ENCODE measurements at places on chromosomes 11 and 22.
A peak's percentile ranks its signal among the peaks of the same experiment; 100 is the strongest.

DNA sequence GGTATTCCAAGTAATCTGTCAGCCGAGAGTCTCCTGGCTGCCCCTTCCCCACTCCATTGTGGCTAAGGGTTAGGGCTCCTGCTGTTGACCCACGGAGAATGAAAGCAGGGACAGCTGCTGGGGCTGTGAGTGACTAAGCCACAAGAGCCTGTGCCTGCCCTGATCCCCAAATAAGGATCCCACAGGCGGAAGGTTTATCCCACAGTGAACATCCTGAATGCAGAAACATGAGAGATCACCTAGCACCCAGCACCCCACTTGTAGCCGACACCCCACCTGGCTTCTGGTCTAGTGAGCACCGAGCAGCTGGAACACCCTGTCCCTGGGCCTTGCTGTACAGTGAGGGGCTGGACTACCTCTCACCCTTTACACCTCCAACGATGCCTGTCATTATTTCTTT is 117.7 kb upstream of the LMO1 start:
- no peak for DNase-seq

GRCh38 chr11:95301474-95301873 is 70.5 kb upstream of the SESN3 start:
- DNase-seq, result no peak

DNA sequence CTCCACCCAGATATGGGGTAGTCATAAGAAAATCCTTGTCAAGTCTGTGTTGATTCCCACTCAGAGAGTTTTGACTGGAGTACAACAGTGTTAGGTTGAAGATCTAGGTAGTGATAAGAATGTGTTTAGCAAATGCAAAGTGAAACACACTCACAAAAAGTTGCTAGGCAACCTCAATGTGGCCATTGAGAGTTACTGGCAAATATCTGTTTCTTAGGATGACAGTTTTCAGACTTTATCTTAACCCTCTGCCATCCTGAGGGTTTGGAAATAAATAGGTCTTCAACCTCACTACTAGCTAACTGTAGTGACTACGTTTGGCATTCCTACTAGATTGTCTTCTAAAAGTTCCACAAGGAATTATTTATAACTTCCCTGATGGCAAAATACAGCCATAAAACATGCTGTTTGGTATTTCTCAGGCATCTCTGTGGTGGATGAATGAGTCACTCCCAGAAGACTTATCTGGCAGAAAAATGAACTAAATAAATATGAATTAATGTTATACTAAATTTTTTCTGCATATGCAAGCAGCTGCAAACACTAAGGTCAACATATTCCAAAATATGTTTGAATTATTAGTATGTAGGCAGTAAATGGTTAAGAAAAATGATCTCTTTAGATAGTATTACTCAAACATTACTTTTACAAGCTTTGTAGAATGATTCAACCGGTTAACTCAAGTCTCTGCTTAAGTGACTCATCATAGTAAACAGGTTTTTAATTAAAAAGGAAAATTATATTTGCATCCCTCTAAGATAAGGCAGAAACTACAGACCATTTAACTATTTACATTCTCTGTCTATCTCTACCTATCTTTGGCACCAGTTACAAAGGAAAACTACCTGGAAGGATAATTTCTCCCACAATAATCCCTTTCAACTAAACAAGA is 17.1 kb upstream of the SYTL2 start:
- DNase-seq, result peak; percentile 96

DNA sequence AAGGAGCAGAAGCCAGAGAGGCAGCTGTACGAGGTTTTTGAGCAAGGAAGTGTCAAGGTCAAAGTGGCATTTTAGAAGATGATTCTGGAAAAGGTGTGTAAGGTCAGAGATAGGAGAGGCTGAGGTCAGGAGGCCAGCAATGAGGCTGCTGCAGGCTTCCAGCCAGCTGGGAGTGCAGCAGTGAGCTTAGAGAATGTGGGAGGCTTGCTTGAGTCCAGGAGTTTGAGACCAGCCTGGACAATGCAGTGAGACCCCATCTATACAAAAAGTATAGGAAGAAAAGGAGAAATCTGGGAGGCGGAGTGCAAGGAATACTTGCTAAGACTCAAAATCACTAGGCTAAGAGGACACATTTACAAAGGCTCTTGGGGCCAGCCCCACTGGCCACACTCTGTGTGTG is 96.5 kb downstream of the GRIK4 start:
- DNase-seq, result no peak

DNA sequence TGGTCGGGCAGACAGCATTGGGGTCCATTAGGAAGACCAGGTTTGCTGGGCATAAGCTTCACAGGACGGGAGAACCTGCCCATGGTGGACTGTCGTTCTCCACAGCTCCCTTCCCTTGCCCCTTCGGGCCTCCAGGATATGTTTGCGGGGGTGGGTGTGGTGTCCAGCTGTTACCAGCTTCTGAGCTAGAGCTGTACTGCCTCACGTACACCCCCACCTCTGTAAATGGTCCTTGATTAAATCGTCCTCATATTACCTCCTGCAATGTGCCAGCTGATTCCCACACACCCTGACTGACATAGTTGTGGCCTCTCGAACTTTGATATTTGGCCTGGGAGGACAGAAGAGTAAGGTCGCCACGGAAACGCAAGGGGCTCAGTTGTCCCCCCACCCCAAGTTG is 16.2 kb upstream of the BCR start:
- DNase-seq, result no peak

GRCh38 chr22:43625242-43625641 is 186.9 kb downstream of the EFCAB6 start:
- DNase-seq, result no peak

DNA sequence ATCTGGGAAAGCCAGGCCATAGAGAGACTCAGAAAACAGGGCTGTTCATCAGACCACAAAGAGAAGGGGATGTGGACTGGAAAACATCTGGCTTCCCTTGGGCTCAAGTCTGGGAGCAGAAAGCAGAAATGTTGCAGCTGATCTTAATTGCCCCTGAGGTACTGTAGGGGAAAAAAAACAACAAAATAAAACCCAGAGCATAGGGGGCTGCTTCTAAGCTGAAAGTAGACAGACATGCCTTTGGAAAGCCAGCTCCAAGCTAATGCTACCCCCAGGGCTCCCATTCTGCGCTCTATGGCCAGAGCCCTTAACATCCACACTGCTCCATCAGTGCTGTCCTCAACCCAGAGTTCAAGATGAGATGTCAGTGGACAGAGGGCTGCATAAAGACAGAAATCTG is 2.0 kb upstream of the PACSIN3 start:
- DNase-seq, result no peak

GRCh38 chr22:22425356-22425755 is 83.2 kb downstream of the ZNF280B start:
- no peak for DNase-seq

- no peak for DNase-seq
Measured at GRCh38 chr11:113238721-113239120, 75.7 kb upstream of the TTC12 start.

DNA sequence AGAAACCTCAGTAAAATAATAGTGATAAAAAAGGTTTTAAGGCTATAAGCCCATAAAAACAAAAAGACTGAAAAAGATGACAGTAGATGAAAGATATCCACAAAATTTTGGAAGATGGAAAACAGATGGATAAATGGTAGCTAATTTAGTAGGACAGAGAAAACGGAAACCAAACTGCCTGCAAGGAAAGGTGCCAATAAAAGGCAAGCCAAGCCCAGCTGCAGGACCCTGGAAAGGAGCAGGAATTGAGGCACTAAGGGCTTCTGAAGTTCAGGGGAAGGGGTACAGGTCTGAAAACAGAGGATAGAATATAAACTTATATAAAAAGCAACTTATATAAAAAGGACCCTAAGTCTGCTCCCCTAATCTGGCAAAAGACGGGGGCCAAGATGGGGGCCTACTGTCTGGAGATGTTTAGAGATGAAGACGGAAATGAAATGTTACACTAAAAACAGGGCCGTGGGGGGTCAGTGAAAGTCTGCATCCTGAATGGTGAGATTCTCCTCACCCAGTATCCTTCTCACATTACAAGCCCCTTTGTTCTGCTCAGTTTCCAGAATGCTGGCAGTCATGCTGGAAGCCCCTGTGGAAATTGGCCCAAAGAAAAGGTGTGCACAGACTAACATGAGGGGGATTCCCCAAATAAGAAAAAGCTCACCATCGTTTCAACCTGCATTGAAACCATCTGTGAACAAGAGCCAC is 269.3 kb upstream of the PITPNB start:
- DNase-seq, result no peak

DNA sequence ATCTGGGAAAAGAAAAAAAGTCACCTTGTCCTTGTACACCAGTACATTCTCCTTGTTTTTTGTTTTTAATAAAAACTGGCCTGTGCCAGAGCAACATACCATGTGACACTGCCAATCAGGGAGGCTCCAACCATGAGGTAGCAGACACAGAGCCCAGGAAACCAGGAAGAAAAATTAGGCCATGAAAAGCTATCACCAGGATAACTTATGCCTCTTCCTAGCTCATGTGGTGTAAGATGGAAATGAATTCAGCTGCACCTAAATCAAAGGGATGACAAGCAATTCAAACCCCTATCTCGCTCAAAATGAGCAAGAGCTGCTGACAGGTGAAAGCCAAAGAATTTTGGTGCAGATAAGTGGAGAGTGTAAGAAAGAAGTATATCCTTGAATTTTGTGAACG is 7.7 kb downstream of the DRD2 start:
- no peak for DNase-seq

All from EH (cell line).